Mucosa of gallbladder (tissue), 1 donor: ENCODE measurements at places on chromosomes 16 and 17. TPM values are rescaled to one million over a fixed set of nuclear protein-coding genes. Genes with fewer than 3 reads are reported as not detected.

DNA sequence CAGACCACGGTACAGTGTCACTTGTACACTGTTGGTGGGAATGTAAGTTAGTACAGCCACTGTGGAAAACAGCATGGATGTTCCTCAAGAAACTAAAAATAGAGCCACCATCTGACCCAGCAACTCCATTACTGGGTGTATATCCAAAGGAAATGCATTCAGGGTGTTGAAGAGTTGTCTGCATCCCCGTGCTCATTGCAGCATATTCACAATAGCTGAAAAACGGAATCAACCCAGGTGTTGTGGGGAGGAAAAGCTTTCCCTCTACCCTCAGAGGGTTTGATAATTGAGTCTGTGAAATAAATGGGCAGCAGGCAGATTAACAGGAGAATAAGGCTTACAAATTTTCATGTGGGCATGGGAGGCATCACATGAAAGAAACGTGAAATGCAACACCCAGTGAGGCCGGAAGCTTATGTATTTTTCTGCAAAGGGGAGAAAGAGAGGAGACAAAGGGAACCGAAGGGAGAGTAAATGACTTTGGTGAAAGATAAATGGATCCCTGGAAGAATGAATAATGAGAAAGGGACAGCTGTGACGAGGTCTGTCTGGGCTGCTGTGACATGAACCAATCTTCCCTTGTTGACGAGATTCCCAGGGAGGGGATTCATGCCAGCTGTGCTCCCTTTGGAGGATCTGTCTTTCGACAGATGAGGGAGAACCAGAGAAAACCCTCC, 106.2 kb downstream of the KCNJ12 start:
- no peak for DNase-seq

- peak; percentile 90 for DNase-seq
Measured at GRCh38 chr17:77423589-77424451, 283.1 kb downstream of the SEC14L1 start.

- DNase-seq, result no peak
Measured at GRCh38 chr17:66950886-66951604, 13.5 kb upstream of the CACNG4 start.

DNA sequence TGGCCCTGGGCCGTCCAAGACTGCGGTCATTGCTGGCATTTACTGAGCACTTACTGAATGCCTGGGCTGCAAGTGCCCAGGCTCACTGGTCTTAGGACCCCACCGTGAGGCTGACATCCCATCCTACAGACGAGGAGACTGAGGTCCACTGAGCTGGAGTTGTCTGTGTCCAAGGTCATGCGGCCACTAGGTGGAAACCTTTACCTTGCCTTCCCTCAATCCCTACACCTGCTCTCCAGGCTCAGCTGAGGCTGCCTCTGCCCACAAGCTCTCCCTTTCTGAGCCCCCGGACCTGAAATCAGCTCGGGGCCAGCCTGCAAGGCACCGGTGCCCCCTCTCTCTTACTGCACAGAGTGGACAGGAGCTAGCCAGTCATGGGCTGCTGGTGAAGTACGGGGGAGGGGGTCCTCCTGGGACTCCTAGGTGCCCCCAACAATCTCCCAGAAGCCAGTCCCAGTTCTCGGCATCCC, 1.5 kb downstream of the CASKIN1 start:
- DNase-seq, result peak; percentile 51

- no peak for DNase-seq
Measured at GRCh38 chr16:53291757-53292392, 142.4 kb upstream of the RBL2 start.

- DNase-seq, result no peak
Measured at GRCh38 chr17:6420173-6420641, 14.7 kb downstream of the AIPL1 start.

DNA sequence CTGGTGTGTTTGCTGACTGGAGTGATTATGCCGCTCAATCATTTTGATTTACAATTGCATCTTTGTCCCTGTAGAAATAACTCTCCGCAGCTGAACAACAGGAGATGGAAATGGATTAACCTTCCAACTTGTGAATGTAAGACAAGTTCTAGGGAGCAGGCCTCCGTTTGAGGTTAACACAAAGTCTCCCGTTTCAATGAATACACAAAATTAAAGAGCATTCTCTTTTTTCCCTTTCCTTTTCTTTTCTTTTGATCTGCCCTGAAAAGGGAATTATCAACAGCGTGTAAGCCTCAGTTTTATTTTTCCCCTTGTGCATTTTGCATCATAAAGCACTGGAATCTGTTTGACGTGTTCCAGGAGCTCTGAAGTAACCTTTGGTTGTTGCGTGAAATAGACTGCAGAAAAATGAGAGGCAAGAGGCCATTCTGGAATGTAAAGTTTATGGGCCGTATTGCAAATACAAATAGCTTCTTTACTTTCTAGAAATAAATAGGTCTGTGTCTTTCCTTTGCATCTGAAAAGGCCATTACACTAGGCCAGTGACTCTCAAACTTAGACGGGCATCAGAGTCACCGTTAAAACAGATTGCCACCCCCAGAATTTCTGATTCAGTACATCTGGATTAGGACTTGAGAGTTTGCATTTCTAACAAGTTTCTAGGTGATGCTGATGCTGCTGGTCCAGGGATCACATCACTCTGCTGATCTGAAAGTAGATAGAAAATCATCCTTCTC, 164.7 kb downstream of the ZNF18 start:
- DNase-seq, result no peak

DNA sequence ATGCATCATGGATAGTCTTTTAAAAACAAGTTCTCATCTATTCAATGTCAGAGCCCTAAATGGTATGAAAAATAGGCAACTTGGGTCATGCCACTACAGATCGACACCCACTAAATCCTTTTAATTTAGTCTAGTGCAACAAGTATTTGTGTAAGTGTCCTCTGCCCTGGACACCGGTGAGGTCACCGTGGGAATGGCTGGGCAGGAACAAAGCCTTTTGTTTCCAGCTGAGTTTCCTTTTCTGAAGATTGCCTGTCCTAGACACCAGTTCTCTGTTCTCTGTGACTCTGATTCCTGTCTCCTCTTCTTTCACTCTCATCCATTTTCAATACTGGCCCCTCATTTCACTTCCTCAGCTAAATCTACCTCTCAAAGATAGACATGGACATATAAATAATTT, 446.5 kb downstream of the MAF start:
- DNase-seq, result no peak

- no peak for DNase-seq
Measured at GRCh38 chr17:40338058-40338457, 26.5 kb downstream of the GJD3 start.

GRCh38 chr17:50534222-50534978, 1.9 kb downstream of the EPN3 start:
- peak; percentile 69 for DNase-seq

GRCh38 chr17:35841505-35841904, 27.2 kb downstream of the HEATR9 start:
- no peak for DNase-seq

DNA sequence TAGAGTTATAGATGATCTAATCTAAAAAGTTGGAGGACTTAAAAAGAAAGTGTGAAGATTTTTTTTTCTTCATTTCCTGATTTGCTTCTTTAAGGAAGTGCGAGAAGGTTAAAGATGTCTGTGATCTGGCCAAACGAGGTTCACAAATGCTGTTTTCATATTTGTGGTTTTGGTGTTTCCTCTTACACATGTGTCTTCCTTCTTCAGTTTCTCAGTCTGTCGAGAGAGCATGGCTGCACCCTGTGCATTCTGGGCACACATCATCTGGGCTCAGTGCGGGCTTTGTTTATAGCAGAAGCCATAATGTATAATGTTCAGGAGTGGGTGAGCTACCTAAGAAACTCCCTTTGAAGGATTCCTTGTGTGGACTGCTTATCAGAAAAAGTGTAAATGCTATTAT, 260.4 kb upstream of the TBX2 start:
- DNase-seq, result peak; percentile 19

DNA sequence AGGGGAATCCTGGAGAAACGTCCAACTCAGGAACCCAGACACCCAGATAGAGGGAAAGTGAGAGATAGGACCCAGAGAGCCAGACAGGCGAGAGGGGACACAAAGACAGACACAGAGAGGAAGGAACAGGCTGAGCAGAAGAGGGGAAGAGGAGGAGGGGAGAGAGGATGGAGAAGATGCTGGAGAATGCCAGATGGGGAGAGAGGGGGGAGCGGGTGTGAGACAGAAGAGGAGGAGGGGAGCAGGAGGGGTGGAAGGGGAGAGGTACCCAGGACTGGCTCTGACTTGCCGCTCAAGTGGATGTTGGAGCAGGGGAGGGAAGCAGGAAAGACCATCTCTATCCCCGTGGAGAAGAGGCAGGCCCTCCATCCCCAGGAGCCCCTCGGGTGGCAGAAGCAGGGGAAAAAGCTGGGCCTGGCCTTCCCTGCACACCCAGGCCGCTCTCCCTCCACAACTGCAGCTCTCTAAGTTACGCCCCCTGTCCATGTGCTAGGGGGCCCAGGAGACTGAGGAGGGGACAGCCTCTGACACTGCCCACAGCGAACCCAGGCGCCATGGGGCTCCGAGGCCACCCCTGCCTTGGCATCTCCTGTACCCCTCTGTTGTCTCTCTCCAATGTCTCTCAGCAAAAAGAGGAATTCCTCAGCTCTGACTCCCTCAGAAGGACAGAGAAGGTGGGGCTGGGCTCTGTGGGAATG, 4.8 kb downstream of the PPP1R9B start:
- DNase-seq, result no peak

DNA sequence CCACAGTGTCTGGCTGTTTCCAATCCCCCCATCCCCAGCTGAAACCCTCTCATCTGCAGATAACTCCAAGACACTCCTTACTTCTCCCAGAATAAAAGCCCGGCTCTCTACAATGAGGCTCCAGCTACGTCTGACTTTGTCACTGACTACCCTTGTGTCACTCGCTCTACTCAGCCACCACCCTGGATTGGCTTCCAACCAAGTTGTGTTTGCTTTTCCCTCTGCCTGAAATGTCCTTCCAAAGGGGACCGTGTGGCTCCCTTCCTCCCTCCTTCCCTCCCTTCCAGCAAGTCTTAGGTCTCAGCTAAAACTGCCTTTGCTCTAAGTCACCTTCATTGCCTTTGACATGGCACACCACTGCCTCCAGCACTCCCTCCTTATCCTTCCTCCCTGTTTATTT, 42.8 kb downstream of the CDH1 start:
- peak; percentile 33 for DNase-seq

DNA sequence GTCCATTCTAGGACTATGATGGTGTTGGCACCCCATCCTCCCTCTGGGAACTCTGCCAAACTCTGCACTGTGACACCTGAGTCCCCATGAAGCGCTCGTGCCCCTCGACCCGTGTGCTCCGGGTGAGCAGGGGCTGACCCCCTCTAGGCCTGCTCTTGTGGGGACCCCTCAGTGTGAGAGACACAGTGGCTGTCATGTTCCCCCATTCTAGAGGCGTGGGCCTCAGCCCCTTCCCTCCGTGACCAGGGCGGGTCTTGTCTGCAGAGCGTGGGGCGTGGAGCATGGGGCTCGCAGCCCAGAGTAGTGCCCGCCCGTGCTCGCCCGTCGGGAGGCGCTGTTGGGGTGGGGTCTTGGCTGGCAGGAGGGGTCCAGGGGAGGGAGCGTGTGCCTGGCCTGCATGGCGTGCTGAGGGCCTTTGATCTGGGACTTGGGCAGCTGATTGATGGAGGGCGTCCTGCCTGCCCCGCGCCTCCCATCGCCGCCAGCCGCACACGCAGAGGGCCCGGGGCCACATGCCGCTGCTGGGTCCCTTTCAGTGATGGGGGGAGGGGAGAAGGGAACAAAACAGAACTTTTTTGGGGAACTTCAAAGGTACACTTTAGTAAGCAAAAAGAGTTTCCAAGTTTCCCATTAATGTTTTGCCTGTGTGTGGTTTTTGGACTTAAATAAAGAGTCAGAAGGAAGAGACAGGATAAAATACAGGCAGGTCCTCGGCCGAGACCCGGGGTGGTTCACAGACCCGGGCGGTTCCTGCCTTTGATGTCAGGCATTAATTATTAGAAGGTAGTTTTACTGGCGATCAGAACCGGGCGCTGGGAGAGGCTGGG, 22.5 kb downstream of the CENPX start:
- no peak for DNase-seq

DNA sequence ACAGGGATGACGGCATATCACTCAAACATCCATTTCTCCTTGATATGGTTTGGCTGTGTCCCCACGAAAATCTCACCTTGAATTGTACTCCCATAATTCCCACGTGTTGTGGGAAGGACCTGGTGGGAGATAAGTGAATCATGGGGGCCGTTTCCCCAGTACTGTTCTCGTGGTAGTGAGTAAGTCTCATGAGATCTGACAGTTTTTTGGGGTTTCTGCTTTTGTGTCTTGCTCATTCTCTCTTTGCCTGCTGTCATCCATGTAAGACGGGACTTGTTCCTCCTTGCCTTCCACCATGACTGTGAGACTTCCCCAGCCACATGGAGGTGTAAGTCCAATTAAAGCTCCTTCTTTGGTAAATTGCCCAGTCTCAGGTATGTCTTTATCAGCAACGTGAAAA, 30.3 kb downstream of the TRAP1 start:
- DNase-seq, result no peak

DNA sequence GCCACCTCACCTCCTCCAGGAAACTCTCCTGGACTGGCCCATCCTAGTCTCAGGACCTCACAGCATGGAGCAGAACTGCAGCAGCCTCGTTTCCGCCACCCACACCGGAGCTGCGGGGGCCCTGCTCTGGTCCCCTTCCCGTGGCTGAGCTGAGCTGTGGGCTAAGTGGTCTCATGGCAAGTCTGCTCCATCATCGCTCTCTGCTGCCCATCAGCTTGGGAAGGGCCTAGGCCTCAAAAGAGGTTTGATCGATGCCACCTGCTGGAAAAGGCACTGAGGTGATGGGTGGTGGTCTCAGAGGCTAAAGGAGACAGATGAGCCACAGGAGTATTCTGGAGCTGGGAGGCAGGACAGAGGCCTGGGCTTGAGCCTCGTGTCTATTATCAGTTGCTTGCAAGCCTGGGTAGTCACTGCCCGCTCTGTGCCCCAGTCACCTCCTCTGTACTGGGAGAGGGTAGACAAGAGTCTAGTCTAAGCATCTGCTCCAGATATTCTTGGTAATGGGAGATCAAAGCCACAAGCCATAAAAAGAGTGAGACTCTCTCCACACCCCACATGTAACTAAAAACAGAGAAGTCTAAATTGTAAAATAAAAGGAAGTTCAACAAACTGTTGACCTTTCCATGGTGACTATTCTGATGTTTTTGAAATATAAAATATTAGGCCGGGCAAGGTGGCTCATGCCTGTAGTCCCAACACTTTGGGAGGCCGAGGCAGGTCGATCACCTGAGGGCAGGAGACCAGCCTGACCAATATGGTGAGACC, 1.6 kb downstream of the ITGAE start:
- no peak for DNase-seq

GRCh38 chr17:76704805-76705204, 6.0 kb downstream of the MXRA7 start:
- DNase-seq, result no peak

ELMO3 gene
- total RNA-seq, result 68.3 TPM

TBC1D3E gene
- total RNA-seq, result not detected

TSPAN10 gene
- total RNA-seq, result 1.6 TPM

LAT gene
- 14.3 TPM for total RNA-seq

ABCA8 gene
- 19.2 TPM for total RNA-seq

COPZ2 gene
- 39.3 TPM for total RNA-seq
